Activated CD8-positive, alpha-beta memory T cell treated with anti-CD3 and anti-CD28 coated beads, Interleukin-2, amount 10 ng/mL, durations not matched to agents 7 days and 5 days (primary cell): ENCODE measurements at places on chromosomes 1 and 21.

GRCh38 chr1:163120372-163120771 is 51.2 kb downstream of the RGS4 start:
- DNase-seq = no peak

- no peak for DNase-seq
These were observed 20.8 kb downstream of the TNNT2 start for GRCh38 chr1:201356701-201357100.

GRCh38 chr1:93810316-93810715 is 68.7 kb downstream of the DNTTIP2 start:
- no peak for DNase-seq

DNA sequence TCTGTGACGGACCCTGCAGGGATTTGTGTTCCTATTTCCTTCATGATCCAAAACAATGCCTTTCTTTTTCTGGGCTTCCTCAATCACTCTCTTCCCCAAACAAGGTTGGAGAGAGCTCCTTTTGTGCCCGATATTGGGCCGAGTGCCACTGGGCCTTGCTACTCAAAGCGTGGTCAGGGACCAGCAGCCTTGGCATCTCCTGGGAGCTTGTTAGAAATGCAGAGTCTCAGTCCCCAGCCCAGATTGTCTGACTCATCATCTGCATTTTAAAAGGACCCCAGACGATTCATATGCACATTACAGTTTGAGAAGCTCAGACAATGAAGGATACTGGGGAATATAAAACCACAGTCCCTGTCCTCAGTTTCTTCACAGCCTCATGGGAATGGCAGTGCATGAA is 19.9 kb downstream of the ADORA1 start:
- no peak for DNase-seq

DNA sequence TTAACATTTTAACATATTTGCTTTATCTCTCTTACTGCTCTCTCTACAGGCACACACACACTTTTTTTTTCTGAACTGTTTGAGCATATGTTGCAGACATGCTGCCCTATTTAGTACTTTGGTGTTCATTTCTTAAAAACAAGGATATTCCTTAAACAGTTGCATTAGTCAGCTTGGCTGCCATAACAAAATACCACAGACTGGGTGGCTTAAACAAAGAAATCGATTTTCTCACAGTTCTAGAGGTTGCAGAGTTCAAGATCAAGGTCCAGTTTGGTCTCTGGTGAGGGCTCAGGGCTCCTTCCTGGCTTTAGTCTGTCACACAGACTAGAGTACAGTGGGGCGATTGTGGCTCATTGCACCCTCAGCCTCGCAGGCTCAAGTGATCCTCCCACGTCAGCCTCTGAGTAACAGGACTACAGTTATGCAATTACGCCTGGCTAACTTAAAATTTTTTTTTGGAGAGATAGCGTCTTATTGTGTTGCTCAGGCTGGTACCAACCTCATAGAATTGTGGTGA is 46.7 kb downstream of the RPRD2 start:
- no peak for DNase-seq

DNA sequence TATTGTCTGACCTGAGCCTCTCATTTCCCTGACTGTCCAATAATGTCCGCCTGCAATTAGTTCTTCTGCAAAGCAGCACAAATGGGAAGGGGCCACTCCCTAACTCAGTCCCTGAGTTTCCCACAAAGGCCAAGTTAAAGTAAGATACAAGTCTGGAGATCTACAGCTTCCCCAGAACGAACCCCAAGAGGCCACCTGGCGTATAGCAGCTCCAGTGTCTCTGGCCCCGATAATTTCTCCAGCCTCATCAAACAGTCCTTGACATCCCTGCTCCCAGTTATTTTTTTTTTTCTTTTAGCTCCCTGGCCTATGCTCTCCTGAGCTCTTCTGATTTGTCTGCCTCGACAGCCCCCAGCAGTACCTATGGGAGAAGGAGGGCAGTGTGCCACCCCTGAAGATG is 8.1 kb upstream of the ACKR1 start:
- no peak for DNase-seq

DNA sequence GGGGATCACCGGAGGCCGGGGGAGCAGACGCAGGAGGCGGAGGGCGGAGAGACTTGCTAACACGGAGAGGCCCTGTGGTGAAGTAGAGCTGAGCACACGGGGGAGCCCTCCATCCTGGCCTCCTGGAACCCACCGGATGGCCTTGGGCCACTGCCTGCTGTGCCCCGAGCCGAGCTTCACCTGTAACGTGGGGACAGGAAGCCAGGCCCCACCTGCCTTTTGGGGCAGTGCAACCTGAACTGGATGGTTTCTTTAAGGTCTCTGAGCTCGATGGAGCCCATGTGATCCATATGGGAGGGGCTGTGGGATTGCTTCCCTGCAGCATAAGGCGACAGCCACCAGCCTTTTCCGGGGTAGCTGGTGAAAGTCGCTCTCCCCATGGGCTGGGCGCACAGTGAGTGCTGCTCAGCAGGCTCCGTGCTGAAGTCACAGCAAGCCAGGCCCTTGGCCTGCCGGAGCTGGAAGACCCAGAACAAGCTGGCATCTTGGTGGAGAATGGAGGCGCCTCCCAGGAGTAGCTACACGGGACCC is 35.8 kb downstream of the TFF3 start:
- DNase-seq = no peak

- DNase-seq = no peak
These were observed 58.8 kb downstream of the UCK2 start for GRCh38 chr1:165886193-165886592.

- DNase-seq = no peak
These were observed 1.2 kb downstream of the DMRTA2 start for GRCh38 chr1:50421768-50422674.

DNA sequence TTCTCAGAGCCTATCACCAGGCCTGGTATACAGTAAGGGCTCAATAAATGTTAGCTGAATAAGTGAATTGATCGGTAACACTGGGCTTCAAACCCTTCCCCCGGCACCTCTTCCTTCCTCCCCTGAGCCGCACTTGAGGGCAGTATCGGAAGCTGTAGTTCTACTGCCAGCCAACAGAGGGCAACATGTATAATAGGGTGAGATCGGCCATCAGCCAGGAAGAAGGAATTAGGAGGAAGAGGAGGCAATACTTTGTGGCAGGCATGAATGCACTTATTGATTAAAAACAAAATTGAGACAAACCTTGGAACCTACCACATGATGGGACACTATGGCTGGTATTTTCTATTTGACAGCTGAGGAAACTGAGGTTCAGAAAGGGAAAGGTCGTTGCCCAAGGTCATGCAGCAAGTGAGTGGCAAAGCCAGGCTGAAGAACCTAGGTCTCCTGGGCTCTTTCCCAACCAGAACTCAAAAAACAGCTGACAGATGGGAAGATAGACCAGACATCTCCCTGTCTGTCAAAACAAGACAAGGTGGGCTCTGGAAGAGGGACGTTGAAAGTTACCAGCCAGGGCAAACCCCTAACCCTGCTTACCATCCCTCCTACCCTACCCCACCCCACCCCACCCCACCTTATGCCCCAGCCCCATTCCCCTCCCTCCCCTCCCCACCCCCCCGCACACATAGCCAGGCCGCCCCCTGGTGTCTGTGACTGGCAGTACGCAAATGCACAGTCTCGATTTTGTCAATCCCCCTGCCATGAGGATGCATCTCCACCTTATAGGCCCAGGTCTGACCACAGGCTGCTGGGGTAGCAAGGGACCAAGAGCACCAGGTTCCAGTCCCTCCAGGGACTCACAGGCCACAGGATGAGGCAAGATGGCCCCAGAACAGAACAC is 107.3 kb upstream of the RUNX3 start:
- DNase-seq = peak; percentile 80

DNA sequence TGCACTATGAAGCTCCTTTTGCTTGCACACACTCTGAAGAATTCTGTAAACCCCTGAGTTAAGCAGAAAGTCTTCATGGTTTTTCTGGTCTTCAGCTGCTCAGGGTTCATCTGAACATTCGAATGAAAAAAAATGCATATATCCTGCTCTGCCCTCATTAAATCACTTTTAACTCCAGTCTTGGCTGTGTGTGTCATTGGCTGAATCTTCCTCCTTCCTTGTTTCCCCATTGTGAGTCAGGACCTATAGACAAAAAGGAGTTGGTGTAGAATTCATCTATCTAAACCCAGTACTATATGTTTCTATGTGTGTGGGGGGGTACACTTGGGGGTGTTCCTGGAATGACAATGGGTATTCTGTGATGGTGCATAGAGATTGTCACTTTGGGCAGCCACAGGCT is 6.6 kb upstream of the SPRR1B start:
- no peak for DNase-seq

DNA sequence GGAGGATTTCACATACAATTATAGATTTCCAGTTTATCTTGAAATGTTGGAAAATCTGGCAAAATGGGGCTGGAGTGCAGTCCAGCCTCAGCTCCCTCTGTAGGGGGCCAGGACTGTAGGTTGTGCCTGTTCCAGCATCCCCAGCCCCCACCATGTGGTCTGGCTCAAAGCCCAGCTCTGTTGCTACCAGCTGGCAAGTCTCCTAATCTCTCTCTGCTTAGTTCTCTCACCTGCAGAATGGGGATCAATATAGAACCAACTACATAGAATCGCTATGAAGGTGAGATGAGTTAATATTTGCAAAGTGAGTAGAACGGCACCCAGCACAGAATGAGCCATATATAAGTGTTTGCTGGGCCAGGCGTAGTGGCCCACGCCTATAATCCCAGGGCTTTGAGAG is 50.0 kb upstream of the TARDBP start:
- DNase-seq = no peak

- no peak for DNase-seq
These were observed 230.8 kb upstream of the CACYBP start for GRCh38 chr1:174768949-174769348.

- DNase-seq = no peak
These were observed 163.5 kb upstream of the IVNS1ABP start for GRCh38 chr1:185480545-185480944.

DNA sequence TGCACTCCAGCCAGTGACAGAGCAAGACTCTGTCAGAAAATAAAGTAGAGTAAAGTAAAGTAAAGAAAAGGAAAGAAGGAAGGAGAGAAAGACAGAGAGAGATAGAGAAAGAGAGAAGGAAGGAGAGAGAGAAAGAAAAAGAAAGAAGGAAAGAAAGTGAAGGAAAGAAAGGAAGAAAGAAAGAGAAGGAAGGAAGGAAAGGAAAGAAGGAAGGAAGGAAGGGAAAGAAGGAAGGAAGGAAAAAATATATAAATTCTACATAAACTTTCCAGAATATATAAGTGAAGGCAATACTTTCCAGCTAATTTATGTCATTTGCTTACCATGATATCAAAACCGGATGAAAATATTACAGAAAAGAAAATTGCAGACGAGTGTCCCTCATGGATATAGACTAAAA is 71.7 kb upstream of the GPR52 start:
- DNase-seq = no peak

GRCh38 chr1:24904731-24905354 is 25.2 kb downstream of the RUNX3 start:
- peak; percentile 38 for DNase-seq

- DNase-seq = no peak
These were observed 192.4 kb upstream of the GALNT2 start for GRCh38 chr1:229874609-229875008.
